Stimulated activated CD8-positive, alpha-beta memory T cell treated with anti-CD3 and anti-CD28 coated beads, Interleukin-7, amount 100 ng/mL, for 24 hours (primary cell): ENCODE measurements at places on chromosomes 7 and 10.

- no peak for DNase-seq
Measured at GRCh38 chr7:7176406-7177043, 5.8 kb upstream of the C1GALT1 start.

DNA sequence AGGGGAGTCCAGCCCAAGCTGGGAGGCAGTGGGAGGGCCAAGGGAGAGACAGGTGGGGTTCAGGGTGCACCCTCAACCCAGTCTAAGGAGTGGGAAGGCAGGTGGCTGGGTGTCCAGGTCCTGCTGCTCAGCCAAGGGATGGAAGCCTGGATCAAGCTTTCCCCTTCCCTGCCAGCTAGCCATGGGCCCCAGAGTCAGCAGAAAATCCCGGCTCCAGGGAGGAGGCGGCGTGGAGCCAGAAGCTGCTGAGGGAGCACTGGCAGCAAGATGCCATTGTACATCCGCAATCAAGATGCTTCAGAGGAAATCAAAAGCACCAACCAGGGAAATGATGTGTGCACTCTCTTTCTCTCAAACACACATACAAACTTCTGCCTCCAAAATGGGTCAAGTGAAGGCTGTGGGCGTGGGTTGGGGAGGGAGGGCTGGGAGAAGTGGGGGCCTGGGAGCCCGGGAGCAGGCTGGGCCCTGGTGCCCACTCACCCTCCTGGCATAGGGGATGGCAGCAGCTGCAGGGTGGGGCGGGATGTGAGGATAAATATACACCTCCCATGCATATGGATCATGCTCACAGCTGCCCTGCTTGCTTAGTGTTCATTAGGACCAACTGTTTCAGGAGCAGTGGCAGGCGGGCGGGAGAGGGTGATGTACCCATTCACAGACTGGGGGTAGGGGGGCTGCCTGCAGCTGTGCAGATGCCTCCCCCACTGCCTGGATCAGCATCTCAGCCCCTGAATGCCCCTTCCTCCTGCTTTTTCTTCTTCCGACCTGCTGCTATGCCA is 24.2 kb downstream of the TRIM8 start:
- DNase-seq = no peak

DNA sequence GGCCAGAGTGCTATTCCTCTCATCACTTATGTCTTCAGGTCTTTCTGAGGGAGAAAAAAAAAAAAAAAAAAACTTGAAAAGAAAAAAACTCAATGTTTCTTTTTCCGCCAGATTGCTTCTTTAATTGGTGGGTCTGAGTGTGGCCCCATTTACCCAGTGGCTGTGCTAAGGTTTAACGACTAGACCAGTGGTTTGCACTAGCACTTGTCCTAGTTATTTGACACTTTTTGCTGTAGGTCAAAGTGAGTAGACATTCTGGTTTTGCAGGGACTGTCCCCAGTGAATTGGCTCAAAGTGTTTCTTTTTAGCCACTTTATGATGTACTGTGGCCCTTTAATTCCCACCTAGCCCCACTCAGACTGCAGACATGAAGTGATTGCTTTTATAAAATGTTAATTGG is 273.3 kb downstream of the PTEN start:
- no peak for DNase-seq

- no peak for DNase-seq
Measured at GRCh38 chr10:93461807-93462178, 20.3 kb downstream of the MYOF start.

GRCh38 chr10:89981891-89982290 is 280.5 kb downstream of the KIF20B start:
- no peak for DNase-seq

DNA sequence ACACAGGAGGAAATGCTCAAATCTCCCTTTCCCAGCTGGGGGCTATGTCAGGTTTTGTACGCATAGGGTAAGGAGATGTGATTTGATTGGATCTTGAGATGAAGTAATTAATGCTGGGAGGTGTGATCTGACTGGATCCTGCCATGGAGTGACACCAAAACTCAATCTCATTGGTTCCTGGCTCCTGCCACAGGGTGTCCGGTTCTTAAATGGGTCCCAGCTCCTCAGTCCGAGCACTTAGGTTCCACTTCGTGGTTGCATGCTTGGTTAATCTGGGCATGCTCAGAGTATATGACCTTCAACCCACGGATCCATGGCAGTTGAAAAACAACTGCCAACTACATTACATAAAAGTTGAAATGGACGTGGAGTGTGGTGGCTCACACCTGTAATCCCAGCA is 3.1 kb upstream of the ZNF12 start:
- DNase-seq = no peak

GRCh38 chr10:128693493-128694131 is 567.4 kb upstream of the MKI67 start:
- DNase-seq = no peak

DNA sequence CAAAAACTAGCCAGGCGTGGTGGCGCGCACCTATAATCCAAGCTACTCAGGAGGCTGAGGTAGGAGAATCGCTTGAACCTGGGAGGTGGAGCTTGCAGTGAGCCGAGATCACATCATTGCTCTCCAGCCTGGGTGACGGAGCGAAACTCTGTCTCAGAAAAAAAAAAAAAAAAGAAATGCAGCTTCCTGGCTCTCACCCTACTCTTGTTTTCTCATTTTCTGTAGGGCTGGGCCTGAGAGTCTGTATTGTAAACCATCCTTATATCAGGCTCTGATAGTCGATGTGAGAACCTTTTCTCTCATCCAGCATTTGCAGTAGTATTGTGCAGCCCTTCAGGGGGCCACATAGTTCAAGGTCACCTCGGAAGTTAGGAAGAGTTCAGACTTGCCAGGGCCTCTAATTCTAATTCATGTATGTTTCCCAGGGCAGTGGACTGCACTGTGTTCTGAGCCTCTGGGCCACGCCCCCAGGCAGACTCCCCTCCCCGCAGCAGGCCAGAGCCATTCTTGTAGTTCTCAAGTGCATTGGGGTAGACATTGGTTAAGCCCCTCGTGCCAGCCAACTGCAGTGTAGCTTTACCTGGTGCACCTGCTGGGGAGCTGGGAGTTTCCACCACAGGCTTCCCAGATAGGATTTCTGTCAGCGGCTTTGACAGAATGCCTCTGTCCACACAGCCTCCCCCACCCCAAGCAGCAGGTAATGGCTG is 38.3 kb upstream of the PDCD4 start:
- no peak for DNase-seq

DNA sequence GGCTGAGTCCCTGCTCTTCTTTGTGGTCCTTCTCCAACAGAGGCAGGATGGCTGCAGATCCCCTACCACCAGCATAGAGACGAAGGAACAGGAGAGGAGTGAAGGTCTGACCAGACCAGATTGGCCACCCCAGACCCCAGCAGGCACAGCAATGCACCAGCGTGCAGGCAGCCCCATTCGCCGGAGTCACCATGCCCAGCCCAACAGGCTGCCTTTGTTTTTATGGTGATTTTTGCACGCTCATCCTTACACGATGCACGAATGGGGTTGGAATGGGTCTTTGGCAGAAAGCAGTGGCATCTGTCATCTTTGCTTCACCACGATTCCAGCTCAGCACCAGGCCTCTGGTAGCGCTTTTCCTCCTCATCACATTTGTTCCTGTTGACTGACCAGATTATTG is 427.6 kb downstream of the INHBA start:
- no peak for DNase-seq

DNA sequence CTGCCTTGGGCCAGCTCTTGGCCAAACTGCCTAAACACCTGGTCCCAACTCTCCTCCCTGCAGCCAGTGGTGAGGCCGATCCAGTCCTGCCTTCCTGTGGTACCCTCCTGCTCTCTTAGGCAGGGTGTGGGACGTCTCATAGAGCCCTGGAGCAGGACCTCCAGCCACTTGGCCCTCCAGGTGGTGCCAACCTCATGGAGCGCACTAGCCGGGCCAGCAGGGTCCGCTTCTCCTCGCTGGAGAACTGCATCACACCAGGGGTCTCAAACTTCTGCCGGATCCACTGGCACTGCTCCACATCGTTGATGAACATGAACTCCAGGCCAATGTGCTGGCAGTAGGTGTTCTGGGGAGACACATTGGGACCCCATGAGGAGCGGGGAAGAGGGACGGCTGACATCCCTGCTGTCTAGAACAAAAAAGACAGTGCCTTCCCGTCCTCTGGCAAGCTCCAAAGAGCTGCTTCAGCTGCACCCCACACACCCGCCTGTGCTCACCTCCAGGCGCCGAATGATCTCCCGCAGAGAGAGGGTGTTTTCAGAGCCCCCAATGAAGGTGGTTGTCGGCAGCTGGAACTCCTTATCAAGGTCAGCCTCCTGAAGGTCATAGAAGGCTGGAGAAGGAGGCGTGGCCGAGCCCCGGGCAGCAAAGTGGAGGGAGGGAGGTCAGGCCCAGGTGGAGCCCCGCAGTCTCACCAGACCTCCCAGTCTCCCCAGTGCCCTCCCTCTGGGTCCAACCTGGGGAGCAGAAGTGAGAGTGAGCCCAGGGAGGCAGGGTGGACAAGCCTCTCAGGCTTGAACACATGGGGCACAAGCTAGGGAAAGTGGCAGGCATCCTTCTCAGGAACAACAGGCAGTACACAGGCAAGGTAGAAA is 10.2 kb downstream of the OGDHL start:
- no peak for DNase-seq

GRCh38 chr7:155807065-155807671 is 5.1 kb downstream of the SHH start:
- DNase-seq = no peak

GRCh38 chr10:184911-185310 is 49.7 kb downstream of the ZMYND11 start:
- no peak for DNase-seq

DNA sequence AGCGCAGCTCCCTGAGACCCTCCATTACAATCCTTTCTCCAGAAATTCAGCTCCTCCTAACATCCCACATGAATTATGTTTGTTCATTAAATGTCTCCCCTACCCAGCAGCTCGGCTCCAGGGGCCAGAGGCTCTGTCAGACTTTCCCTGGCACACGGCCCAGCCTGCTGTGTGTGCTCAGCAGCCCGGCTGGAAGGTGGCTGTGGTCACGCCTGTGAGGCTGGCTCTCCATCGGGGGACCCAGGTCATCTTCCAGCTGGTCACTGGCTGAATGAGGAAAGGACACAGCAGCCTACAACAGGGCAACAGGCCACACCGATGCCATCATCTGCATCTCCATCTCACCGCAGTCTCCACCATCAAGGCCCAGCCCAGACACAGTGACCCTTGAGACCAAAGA is 219.8 kb downstream of the MAD1L1 start:
- no peak for DNase-seq

DNA sequence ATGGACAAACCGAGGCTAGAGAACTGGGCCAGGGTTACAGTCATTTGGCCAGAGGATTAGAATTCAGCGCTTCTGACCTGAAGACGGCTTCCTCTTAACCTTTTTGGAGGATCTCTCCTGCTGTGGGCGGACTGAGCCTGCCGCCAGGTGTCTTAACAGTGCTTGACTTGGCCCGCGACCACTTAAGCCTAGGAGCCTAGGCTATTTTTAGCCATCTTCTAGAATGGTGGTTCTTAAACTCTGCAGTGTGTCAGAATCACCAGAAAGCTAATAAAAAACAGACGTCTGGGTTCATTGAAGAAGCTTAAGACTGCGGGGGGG is 722 bp downstream of the MDH2 start:
- no peak for DNase-seq

DNA sequence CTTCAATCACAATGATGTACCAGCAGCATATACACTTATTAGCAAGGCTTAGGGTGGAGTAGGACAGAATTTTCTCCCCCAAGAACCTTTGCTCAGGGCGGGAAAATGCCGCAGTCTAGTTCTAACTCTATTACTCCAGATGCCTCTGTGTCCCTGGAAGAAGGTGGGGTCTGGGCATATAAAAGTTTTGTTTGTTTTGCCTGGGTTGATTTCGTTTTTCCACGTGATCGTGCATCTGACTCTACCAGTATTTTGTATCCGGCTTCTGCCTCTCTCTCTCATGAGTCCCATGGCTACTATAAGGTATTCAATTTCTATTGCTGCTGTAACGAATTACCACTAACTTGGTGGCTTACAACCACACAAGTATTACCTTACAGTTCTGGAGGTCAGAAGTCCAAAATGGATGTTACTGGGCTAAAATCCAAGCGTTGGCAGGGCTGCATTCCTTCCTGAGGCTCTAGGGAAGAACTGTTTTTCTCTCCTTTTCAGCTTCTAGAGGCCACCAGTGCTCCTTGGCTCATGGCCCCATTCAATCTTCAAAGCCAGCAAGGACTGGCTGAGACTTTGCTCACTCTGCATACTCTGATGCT is 181.2 kb upstream of the PRSS58 start:
- no peak for DNase-seq

GRCh38 chr10:72049969-72050781 is 38.2 kb downstream of the SPOCK2 start:
- DNase-seq = no peak

DNA sequence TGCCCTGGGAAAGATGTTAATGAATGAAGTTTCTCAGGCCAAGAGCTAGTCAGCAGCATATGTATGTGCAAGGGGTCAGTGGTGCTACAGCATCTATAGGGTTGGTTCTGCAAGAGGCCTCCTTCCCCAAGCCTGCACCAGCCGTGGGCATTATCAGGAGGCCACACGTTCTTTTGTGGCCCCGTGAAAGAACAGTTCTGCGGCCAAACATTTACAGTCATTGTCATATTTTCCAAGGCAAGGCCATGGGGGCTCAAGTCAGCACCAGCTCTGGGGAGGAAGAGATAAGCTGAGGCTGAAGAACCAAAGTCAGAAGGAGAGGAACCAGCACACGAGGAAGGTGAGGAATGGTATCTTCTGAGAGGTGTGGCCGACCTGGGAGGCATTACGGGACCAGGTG is 54.4 kb upstream of the TMEM72 start:
- no peak for DNase-seq

- no peak for DNase-seq
Measured at GRCh38 chr7:68411742-68412141, 1186.5 kb upstream of the AUTS2 start.

DNA sequence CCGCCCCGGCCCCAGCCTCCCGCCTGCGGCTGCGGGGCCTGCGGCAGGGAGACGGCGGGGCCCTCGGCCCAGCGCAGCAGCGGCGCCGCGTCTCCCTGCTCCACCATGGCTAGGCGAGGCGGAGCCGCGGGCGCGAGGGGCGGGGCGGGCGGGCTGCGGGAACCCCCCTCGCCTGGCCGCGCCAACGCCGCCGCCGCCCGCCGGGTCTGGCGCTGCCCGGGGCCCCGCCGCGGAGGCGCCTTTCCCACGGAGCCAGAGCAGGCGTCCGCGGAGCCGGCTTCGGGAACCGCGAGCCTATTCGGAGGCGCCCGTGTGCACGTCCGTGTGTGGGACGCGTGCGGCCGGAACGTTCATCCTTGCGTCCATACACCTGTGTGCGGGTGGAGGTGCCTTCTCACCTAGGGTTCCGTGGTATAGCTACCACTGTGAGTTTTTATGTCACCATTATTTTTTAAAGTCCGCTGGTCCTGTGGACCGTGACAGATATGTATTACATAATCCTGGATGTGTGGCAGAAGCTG is at the start of gene DENND11:
DENND11 (minus strand) TSS at position 120 of the 521 bp plus-strand sequence; CDS start at position 107, 13 bp downstream.
- DNase-seq = peak; percentile 20
